ENCODE measurements at places on chromosomes 1 and 21.

GRCh38 chr1:107162745-107163144 lies 21.9 kb downstream of the NTNG1 start:
- no peak for DNase-seq

DNA sequence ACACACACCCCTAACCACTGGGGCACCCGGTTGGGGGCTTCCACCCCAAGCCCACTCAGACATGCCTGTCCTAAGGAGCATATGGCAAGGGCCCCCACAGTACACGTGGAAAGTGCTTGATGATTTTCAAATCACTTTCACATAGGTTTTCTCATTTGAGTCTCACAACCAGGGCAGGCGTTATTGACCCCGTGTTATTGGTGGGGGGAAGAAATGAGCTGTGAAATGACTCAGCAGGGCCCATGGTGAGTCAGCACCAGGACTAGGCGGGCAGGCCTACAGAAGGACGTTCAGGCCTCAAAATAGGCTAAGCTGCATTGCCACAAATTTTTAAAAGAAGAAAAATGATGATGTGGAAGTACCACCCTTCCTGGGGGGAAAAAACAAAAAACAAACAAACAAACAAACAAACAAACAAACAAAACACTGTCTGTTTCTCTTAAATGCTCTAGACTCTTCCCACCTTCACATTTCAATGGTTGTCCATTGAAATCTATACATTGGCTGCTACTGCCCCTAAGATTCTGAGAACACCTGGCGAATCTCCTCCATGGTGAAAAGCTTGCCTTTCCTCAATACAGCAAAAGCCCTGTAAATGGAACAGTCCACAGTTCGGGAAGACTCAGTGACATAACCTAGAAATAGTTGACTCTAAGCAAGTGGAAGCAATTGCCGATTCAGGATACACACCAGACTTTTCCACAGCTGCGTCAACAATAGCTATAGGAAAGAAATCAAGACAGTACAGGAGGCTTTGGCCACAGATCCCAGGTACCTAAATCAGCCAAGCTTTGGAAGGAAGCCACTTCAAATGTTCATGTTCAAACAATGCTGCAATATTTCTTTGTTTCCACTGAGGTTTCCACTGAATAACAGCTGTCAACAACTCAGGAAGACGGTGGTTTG lies 234.7 kb downstream of the TOMM20 start:
- no peak for DNase-seq

DNA sequence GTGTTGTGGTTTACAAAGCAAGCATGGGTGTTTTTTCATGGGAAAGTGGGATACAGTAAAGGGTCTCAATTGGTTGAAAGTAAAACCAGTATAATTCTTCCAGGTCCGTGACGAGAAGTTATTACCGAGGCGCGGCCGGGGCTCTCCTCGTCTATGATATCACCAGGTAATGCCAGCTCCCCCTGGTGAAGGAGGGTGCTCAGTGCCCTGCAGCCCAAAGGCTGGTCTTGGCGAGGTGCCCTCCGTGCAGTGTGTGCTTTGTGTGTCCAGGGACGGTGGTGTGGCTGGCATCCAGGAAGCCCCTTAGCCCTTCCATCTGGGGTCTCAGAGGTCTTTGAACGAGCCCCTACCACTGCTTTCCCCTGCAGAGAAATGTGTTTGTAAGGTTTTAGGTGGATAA lies 24.8 kb downstream of the RAB4A start:
- DNase-seq, result no peak

DNA sequence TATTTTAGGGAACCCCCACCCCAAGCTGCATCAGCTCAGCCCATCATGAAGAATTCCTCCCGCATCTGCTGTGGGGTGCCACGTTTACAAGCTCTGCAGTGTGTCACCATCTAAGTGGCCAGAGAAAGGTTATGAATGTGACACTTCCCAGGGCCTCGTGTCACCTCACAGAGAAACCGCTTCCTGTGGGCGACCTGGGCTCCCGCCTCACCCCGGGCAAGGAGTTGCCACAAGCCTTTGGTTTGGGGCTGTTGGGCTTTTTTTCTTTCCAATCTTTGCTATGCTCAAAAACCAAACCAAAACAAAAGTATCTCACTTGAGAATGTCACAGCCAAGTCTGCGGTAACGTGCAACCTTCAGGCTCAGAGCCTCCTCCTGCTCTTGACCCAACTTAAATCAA lies 82.1 kb upstream of the ARHGEF16 start:
- no peak for DNase-seq

GRCh38 chr21:25887166-25887565 lies 152.4 kb downstream of the GABPA start:
- DNase-seq, result no peak
